ENCODE measurements at places on chromosomes 2 and 18.
A peak's percentile ranks its signal among the peaks of the same experiment; 100 is the strongest.

DNA sequence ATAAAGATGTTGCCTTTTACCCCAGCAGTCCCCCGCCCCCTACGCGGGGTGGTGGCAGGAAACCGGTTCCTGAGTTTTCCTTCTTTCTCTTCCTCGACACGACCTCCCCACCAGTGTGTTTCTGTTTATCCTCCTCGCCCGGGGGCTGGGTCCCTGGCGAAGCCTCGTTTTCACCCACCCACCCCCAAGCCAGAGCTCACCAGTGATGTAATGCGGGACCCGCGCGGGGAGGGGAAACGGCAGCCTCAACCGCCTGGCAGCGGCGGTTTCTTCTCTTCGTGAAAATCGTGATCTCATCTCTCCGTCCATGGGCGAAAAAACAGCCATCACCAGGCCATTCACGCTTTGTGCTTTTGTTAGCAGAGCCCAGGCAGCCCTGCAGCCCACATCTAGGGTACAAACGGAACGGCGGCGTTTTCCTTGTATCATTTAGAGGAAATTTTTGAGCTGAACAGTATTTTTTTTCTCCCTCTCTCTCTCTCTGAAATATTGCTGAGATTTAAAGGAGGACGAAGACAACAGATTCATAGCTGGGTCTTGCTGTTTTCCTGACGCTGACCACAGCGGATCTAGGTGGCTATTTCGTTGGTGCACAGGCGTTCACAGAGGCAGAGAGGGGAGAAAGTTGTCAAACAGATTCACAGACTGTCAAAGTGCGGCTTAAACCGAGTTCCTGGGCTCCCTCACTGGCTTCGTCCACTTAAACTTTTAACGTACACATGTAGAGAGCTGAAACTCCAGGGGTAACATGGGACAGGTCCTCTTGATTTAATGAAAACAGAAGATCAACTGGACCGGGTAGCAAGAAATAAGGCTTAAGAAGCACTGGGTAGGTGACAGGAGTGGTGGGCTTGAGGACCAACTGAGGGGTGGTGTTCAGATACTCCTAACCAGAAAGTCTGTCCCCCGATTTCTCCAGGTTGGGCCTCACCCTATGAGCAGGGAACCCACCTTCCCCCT is 21.9 kb upstream of the PAX3 start:
- DNase-seq: no peak

DNA sequence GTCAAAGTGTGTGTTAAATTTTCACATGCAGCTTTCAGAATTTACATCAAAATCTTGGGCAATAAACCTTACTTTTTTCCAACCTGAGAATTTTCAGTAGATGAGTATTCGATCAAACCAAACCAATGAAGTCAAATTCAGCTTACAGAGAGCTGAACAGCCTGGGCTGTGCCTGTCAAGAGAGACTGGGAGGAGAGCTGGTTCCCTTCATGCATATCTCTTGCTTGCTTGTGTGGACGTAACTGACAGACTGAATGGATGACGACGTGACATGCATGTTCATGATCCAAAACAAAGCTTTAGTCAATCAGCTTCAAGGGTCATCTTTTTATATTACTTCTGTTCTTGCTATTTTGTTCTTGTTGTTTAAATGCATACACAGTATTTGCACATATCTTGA is 145.2 kb downstream of the GALNT3 start:
- DNase-seq: no peak

- DNase-seq: no peak
These were observed 37.4 kb upstream of the C1D start for GRCh38 chr2:68100189-68100588.

- no peak for DNase-seq
These were observed 76.7 kb downstream of the MRPS9 start for GRCh38 chr2:105114551-105114950.

DNA sequence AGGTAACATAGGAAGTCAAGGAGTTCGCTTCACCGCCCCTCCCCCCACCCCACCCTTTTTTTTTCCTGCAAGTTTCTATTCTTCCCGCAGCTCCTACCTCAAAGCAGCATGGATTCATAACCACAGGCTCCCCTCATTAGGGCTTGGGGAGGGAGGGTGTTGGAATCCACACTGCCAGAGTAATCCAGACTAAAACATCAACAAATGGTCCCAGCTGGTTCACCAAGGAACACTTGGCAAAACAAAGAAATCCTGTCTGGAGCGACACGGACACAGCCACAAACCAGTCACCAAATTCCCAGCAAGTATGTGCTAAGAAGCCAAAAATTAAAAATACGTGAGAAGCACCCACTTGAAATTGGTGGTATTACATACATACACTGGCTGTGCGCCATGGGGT is 106.9 kb upstream of the PPP1CB start:
- DNase-seq: no peak

DNA sequence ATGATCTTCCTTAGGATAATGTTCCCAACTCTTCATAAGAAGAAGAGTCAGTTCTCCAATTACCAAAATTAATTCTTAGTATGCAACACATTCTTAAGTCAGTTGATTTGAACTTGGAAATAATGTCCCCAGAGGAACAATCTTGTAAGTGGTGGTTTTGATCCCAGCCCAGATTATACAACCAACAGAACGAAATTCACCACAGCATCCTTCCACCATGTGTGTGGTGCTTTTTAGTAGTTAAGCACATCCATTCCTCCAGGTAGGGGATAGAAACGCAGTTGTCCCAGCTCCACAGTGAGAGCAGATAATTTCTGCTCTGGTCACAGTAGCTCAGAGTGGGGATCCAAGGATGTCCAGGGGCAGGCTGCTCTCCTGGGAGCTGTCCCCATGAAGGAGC is 161.7 kb upstream of the SLC39A10 start:
- no peak for DNase-seq

DNA sequence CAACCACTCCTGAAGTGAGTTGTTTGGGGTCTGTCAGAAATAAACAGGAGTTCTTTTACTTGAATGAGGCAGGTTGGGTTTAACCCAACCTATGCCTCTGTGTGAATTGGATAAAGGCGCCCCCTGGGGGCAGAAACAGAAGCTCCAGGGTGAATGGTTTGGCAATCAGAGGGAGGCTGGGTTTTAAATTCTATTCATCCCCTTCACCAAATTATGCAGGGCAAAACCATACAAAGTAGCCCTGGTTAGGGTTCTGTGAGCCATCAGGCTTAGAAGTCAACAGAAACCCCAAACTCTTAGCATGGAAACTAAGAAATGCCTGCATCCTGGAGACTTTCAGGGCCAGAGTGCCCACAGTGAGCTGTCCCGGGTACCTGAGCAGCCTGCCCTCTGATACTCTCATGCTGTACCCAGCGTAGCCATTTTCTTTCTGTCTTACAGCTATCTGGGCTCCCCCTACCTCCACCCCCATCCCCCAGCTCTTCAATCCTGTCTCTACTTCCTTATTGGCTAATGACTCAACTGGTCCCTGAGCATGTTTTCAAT is 241.5 kb downstream of the ICOS start:
- DNase-seq: peak; percentile 8

- no peak for DNase-seq
These were observed 73.1 kb downstream of the SKA1 start for GRCh38 chr18:50447952-50448351.

DNA sequence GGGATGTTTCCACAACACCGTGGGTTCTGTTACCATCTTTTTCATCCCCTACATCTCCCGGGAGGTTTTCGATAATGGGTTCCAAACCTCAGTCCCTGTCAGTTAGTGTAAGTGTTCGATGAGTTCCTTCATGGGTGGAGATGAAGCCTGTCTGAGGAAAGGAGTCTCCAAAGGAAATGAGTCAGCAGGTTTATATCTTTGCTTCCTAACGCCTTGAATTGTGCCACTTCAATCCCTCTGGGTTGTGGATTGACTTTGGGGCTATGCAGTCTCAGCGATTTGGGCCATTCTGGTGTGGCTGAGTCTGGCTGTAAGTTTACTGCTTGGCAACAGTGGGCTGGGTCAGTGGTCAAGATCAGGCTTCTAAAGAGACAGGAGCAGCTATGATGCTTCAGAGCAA is 1.2 kb downstream of the SERPINB5 start:
- no peak for DNase-seq

- no peak for DNase-seq
These were observed 569.4 kb downstream of the CCDC85A start for GRCh38 chr2:56753182-56753581.

DNA sequence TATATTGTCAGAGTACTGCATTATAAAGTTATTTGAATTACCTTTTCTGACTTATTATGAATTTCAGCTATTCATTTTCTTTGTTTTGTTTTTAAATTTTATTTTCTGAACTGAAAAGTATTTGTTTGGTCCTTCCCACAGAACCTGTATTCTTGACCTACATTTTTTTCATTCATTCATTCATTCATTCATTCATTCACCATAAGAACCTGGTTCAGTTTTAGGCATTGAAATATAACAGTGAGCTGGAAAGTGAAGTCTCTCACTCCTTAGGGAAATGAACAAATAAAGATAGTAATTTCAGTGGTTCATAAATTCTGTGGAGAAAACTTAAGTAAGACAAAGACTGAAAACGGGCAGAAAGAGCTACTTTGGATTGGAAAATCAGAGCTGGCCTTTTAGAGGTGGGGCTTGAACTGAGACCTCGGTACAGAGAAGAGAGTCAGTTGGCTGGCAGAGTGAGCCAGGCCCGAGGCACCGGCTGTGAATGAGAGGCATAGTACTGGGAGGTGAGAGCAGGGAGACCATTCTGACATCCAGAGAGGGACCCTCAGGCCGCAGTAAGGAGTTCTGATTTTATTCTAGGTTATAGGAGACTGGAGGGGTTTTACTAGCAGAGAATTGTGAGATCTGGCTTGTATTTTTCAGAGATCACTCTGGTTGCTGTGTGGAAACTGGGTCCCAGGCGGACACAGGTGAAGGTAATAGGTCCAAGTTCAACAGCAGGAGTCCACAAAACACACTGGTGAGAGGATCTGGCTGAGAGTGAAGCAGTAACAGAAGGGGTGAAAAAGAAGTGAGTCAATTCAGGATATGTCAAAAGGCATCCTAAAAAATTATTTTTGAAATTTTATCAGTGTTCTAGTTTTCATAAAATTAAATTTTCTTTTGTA is 75.8 kb upstream of the FN1 start:
- DNase-seq: no peak

- DNase-seq: no peak
These were observed 136.8 kb downstream of the MEP1B start for GRCh38 chr18:32326450-32327308.

DNA sequence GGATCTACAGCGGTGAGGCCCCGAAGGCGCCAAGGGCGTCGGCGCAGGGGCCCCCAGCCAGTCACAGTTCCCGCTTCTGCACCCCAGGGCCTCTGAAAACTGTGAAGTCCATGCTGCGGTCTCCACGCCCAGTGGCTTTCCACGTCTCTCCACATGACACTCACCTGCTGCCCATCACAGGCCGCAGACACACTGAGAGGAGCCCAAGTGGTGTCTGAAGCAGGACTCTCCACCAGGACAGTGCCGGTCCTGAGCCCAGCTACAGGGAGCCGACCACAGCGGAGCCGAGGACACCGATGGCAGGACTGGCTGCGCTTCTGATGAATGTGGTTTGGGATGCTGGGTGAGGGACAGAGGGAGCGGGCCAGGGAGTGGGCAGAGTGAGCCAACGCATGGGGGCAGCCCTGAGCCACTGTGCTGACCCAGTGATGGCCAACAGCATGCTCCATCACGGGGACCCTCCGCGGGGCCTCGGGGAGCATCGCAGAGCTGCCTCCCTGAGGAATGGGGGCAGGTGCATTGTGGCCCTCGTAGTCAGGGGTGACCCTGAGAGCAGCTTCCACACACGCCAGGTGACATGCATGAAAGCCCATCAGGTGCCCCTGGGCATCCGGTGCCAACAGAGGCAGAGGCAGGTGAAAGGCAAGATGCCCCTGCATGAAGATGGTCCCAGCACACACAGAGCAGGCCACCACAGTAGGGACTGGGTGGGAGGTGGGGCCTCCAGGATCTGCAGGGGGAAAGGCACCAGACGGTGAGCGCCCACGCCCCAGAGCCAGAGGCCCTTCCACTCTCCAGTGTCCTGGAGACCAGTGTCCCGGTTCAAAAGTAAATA is 116.6 kb downstream of the HDAC4 start:
- no peak for DNase-seq

GRCh38 chr2:129011466-129012061 is 692.9 kb upstream of the HS6ST1 start:
- DNase-seq: no peak

DNA sequence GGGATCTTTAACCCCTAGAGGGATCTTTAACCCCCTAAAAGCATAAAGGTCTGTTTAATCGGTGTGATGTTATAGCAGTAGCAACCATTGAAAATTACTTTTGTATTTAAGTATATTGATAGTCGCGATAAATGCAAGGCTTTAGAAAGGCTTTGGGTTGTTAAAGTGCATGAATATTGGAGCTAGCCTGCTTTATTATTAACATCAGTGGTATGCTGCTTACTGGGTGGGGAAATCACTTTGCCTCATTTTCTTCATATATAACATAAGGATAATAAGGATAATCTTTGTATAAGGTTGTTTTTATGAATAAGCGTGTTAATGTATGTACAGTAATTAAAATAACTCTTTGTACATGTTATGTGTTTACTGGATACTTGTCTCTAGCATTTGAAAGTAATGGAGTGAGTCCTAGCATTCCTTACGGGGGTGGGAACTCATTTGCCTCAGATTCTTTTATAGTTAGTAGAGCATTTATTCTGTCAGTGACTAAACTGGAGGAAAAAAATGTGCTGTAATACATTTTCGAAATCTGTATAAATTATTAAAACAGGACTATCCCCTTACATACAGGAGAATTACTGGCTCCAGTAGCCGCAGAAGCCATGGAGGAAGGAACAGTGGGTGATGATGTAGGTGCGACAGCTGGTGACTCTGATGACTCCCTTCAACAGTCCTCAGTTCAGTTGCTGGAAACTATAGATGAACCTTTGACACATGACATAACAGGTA is 122.2 kb downstream of the BIRC6 start:
- DNase-seq: no peak

DNA sequence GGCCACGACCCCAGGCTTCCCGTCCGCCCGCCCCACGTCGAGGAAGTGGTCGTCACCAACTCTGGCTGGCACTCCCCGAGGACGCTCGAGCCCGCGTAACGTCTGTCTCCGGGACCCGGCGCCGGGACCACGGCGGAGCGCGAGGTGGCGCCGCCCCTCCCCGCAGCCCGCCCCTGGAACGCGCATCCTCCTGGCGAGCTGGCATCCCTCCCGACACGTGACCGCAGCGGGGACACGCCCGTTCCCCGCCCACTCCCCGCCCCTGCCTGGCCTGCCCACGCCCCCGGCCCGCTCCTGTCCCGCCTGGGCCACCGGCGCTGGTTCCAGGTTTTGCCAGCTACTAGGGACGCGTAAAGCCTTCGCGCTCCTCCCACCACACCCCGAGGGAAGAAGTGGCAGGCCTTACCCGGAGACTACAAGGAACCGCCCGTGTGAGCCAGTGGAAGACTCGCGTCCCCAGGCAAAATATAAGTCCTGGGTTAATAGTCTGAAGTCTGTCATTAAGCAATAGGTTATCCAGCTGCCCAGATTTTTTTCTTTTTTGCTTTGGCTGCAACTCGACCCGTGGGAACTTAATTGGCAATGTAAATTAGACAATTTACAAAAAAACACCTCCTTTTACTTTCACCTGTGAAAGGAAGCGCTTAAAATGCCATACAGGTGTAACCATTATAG is at the start of gene OSBPL1A:
Gene OSBPL1A (minus strand): TSS at position 131 of the 675 bp plus-strand sequence. CDS start 20,291 bp downstream, outside the sequence.
- DNase-seq: peak; percentile 64
